Esophagus mucosa (tissue), 1 donor: ENCODE measurements at places on chromosomes 4 and X.
A peak's percentile ranks its signal among the peaks of the same experiment; 100 is the strongest.

DNA sequence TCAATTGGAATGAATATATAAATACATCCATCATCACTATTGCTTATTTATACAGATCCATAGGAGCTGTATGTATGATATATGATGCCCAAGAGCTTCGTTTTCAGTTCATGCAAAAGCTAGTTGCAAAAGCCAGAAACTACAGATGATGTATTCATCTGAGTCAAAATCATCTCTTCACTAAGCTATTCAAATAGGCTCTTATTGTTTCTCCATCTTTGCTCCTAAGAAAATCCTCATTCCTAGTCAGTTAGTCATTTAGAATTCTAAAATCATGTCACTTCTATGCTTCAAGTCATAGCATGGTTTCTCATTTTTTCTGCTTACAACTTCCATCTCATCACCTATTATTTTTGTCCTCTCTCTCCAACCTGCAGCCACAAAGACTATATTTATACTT, 300.1 kb upstream of the TRAM1L1 start:
- no peak for ATAC-seq

DNA sequence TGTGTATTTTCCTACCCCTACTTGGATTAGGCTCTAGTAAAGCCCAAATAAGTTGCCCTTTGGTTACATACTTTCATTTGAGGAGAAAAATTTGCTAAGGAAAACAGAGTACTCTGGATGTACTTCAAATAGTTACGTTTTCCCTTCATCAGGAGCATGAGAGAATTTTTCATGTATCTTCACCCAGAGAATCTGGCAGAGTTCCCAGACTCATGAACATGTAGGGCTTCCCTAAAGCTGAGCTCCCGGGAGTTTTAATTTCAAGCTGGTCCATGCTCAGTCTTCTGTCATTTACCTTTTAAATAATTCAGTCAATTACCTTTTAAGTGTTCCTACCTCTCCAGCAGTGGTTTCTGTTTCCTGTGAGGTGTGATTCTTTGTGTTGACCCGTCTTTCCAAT, 367.5 kb upstream of the GRID2 start:
- ATAC-seq, result no peak

- ATAC-seq, result peak; percentile 50
These were observed 9.9 kb upstream of the GABRE start for GRCh38 chrX:151984328-151984727.

GRCh38 chrX:45508454-45508853, 307.8 kb upstream of the DIPK2B start:
- ATAC-seq, result no peak

DNA sequence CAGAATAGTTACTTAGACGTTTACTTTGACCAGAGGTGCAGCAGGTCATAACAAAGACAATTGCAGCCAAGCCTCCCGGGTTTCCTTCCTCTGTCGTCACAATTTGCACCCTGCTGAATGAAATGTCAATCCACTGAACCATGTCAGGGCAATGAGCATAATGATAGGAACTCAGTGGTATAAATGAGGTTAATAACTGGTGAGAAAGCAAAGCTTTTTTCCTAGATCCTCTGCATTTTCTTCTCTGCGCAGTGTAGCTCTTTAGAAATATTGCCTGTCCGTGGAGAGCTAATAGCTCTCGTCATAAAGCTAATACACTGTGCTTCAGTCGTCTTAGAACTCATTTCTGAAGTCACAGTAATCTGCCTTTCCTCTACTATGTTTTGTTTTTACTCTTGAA, 1960.1 kb upstream of the ADGRL3 start:
- ATAC-seq, result no peak

- no peak for ATAC-seq
These were observed 49.5 kb upstream of the GC start for GRCh38 chr4:71833232-71833900.

- no peak for ATAC-seq
These were observed 218.7 kb downstream of the MAPK10 start for GRCh38 chr4:86141161-86141560.

GRCh38 chrX:44244008-44244407, 99.5 kb downstream of the EFHC2 start:
- ATAC-seq, result no peak

DNA sequence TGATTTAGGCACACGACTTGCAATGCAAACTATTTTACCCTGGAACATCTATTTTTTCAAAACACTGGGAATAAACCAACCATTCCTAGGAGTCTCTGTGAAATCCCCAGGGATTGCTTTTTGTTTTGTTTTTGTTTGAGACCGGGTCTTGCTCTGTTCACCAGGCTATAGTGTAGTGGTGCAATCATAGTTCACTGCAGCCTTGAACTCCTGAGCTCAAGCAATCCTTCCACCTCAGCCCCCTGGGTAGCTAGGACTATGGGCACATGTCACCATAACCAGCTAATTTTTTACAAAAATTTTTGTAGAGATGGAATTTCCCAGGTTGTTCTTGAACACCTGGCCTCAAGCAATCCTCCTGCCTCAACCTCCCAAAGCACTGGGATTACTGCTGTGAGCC, 37.8 kb downstream of the PPM1K start:
- ATAC-seq, result no peak

DNA sequence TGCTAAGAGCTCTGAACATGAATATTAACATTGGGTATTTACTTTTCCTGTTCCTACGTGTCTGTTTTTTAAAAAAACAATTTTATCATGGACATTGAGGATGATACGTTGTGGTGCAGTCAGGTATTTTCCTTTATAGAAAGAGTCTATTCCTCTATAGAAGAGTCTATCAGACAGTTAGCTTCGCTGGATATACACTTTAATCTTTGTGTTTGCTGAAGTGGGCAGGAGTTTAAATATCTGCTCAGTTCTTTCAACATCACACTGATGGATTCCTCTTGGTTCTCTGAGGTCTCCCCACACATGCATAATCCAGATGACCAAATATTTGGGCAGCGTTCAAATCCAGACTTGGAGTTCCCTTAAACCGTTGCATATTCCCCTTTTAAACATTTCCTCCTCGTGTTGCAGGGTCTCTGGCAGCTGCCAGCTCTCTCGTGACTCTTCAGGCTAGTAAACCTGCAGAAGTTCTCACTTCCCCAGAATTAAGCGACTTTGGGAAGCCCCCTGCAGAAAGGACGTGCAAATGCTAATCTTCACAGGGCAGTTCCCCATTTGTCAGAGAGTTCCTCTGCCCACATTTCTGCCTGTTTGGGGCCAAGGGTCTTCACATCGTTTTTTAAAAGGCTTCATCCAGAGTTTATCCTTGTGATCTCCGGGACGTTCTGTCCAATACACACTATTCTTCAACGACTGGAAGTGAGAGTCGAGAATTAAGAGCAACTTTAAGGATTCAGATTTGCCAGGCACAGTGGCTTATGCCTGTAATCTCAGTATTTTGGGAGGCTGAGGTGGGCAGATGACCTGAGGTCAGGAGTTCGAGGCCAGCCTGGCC, 20.5 kb upstream of the DHRSX start:
- ATAC-seq, result no peak

DNA sequence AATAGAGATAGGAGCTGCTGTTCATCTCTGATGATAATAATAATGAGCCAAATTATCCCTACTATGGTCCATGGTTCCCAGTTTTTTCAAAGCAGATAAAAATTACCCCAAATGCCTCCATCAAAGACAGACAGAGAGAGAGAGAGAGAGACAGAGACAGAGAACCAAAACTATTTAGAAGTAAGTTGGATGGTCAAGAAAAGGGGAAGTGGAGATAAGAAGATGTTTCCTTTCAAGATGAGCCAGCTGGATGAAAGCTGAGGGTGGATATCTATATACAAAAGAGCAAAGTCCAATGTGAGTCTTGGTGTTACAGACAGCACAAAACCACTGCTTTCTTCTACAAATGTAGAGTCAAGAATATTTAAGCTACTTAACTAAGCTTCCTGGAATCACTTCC, 173.9 kb downstream of the GRIA3 start:
- ATAC-seq, result no peak

DNA sequence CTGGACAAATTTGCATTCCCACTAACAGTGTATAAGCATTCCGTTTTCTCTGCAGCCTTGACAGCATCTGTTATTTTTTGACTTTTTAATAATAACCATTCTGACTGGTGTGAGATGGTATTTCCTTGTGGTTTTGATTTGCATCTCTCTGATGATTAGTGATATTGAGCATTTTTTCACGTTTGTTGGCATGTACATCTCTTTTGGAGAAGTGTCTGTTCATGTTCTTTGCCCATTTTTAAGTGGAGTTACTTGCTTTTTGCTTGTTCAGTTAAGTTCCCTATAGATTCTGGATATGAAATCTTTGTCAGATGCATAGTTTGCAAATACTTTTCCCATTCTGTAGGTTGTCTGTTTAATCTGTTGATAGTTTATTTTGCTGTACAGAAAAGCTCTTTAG, 68.8 kb downstream of the ADAMTS3 start:
- no peak for ATAC-seq

GRCh38 chr4:147110473-147111367, 165.1 kb upstream of the TTC29 start:
- no peak for ATAC-seq

- ATAC-seq, result no peak
These were observed 200.7 kb upstream of the IL15 start for GRCh38 chr4:141435446-141436225.

- ATAC-seq, result no peak
These were observed 46.7 kb downstream of the TMEM156 start for GRCh38 chr4:38985410-38986100.

GRCh38 chr4:56908206-56909085, 746 bp downstream of the REST start:
- ATAC-seq, result peak; percentile 63

DNA sequence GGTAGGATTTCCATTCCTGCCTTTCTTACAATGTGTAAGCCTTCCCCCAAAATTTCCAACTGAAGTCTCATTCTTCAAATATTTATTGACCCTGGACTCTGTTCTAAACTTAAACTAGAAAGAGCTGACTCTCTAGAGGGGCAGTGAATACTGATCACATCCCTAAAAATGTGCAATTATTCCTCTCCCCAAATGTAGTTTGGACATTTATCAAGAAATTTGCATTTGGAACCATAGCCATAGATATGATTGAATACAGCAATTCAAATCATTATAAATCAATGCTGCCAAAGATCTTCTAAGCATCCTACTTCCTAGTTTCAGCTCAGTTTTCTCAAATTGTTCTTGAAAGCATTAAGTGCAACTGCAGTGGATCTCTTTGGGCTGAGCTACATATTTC, 525.7 kb downstream of the RAB28 start:
- no peak for ATAC-seq

GRCh38 chr4:124144238-124144654, 568.3 kb downstream of the ANKRD50 start:
- ATAC-seq, result peak; percentile 71

DNA sequence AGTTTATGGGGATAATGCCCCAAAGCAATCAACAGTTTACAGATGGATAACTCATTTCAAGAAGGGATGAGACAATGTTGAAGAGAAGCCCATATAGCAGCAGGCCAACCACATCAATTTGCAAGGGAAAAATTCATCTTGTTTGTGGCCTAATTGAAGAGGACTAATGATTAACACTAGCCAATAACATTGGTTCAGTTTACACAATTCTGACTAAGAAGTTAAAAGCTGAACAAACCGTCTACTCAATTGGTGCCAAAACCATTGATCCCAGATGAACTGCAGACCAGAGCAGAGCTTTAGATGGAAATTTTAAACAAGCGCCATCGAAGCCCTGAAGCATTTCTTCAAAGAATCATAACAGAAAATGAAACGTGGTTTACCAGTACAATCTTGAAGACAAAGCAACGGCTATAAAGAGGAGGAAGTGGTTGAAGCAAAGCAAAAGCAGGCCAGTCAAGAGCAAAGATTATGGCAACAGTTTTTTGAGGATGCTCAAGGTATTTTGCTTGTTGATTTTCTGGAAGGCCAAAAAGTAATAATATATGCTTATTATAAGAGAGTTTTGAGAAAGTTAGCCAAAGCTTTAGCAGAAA, 20.5 kb upstream of the BLTP1 start:
- no peak for ATAC-seq

DNA sequence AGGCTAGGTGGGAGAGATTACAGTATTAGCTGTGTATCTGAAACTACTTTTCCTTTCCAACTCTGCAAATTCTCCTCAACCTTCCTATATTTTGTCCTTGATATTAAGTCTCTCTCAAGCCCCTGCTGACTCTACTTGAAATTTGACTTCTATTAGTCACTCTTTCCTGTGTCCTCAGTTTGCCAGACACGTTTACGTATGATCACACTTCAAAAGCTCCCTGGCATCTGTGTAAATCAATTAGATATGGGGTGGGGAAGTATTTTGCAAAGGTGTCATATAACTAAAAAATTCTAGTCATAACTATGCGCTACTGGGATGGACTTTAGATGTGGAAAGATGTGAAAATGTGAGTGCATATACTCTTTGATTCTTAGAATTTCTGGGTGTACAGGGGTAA, 67.4 kb upstream of the ARHGAP24 start:
- no peak for ATAC-seq

GRCh38 chr4:42881253-42881652, 11.3 kb upstream of the GRXCR1 start:
- ATAC-seq, result no peak

- no peak for ATAC-seq
These were observed 15.3 kb downstream of the AMER1 start for GRCh38 chrX:64190136-64190740.

- no peak for ATAC-seq
These were observed 169.2 kb downstream of the PARM1 start for GRCh38 chr4:75101906-75102786.

DNA sequence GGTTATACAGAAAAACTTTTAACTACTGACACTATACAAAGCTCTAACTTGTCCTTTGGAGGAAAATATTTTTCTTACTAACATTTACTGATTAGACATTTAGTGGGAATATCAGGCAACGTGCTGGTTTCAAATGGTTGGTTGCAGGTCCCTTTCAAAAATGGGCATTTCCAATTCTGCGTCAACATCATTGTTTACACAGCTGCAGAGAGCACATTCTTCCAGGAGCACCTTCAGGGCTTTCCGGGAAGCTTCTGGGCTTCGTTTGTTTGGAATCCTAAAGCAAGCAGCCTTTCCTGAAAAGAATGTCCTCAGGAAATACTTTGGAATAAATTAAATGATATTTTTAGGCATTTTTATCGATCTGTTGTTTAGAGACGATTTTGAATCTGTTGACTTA, 289.7 kb downstream of the TRIML1 start:
- ATAC-seq, result no peak

GRCh38 chrX:119189595-119189994, 46.5 kb upstream of the PGRMC1 start:
- ATAC-seq, result no peak

DNA sequence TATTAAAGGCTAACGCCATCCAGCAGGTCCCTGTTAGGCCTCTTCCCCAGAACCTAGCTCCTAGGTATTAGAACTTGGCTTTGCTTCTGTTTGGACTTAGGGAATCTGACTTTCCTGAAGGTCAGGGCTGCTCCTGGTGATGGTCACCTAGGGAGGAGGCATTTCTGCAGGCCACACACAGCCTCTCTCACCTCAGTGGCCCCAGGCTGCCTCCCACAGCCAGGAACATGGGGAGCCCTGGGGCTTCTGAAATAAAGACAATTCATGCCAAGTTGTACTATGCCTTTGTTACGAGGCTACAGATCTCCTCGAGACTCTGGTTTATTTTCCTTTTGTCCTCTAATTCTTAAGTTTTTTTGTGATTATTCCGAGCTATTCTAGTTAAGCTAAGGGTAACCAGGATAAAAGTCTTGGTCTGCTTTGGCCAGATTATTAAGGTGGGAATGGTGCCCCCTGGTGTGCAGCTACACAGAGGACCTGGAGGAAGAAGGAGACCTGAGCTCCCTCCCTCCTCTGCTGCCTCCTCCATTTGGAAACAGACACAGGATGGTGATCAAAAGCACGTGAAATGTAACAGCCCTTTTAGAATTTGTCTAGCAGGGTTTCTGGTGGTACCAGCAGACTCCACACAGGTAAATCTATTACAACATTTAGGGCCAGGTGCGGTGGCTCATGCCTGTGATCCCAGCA, 131.0 kb downstream of the DCLK2 start:
- peak; percentile 49 for ATAC-seq

- no peak for ATAC-seq
These were observed 29.8 kb downstream of the ZFYVE28 start for GRCh38 chr4:2388429-2389182.
